Neuronal stem cell (in vitro differentiated cells): ENCODE measurements at places on chromosomes 4 and X.
A peak's percentile ranks its signal among the peaks of the same experiment; 100 is the strongest.

- peak; percentile 64 for DNase-seq
These were observed at the start of the genes CNGA1 and NIPAL1 for GRCh38 chr4:48016141-48017107. Gene CNGA1, minus strand, starts transcription at chr4:48016681. Its CDS starts 63,992 bp downstream, at chr4:47952689. Gene NIPAL1, plus strand, starts transcription at chr4:48016772. Its CDS starts 68 bp downstream, at chr4:48016840.

- DNase-seq = no peak
These were observed 112.9 kb upstream of the NKX1-1 start for GRCh38 chr4:1518997-1519700.

DNA sequence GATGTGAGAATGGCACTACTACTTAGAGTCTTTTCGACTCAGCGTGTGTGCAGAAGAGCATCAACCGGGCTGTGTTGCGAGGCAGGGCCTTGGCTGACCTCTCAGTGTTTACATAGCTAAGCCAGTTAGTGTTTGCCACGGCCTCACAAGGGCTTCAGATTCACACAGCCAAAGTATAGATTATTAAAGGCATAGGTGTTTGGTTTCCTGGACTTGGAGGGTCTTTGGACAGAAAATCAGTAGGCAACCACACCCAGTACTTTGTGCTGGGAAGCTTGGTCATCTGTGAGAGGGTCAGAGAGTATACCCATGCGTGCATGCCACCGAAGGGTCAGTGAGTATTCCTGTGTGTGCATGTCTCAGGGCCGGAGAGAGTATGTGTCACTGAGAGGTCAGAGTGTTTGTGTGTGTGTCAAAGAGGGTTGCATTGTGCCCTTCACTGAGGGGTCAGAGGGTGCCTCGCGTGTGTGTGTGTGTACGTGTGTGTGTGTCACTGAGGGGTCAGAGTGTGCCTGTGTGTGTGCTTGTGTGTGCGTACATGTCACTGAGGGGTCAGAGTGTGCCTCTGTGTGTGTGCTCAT lies 69.7 kb upstream of the MSANTD1 start:
- no peak for DNase-seq

DNA sequence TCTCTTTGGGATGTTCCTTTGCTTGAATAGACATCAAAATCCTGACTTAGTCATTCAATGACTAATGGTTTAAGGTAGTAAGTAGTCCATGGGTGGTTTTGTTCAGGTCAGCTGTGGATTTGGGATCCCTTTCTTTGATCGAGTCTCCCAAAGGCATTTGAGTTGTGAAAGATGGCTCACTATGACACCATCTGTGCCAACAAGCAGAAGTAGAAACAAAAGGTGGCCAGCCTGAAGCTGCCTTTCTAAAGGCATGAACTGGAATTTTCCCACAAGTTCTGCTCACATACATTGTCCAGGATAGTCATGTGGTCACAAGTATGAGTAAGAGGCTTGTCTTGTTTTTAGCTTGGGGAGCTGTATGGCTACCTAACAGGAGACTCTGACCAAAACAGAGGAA lies 129.9 kb downstream of the CCNG2 start:
- DNase-seq = no peak

DNA sequence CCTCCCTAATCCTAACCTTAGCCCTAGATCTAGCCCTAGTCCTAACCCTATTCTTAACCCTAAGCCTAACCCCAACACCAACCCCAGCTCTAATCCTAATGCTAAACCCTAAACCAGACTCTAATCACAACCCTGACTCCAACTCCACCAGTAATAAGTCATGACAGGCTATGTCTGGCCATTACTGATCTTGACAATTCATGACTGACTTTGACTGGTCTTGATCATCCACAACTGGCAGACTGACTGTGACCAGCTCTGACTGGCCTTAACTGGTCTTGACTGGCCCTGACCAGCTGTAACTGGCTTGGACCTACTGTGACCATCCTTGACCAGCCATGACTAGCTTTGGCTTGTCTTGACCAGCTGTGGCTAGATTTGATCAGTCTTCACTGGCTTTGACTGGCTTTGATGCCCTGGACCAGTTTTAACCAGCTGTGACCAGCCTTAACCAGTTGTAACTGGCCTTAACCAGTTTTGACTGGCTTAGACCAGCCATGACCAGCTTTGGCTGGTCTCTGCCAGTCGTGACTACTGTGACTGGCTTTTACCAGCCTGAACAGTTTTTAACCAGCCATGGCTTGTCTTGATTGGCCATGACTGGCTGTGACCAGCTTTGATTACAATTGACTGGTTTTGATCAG lies 68.4 kb downstream of the RLIM start:
- DNase-seq = no peak

GRCh38 chr4:112082954-112083586 lies 62.2 kb upstream of the FAM241A start:
- DNase-seq = no peak

GRCh38 chr4:173417833-173418232 lies 18.9 kb upstream of the SCRG1 start:
- DNase-seq = no peak
